ENCODE measurements at places on chromosomes 1 and 21.
A peak's percentile ranks its signal among the peaks of the same experiment; 100 is the strongest.

DNA sequence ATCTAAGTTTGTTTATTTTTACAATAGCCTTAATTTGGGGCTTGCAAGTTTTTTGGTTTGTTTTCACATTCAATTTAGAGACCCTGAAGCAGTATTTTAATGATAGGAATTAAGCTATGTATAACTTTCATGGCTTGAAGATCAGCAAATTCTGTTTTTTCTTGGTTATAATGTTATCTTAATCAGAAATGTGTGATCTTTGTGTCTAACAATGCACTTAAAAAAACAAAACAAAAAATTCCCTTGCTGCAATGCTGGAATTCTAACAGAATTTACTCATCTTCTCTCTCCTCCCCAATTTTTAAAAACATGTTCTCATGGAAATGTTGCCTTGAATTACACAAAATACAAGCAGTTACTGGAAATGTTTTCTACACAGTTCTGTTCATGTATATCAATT lies 113.1 kb downstream of the OLFML2B start:
- DNase-seq, result no peak

- DNase-seq, result no peak
These were observed 3.3 kb downstream of the C1QTNF12 start for GRCh38 chr1:1243266-1243660.

DNA sequence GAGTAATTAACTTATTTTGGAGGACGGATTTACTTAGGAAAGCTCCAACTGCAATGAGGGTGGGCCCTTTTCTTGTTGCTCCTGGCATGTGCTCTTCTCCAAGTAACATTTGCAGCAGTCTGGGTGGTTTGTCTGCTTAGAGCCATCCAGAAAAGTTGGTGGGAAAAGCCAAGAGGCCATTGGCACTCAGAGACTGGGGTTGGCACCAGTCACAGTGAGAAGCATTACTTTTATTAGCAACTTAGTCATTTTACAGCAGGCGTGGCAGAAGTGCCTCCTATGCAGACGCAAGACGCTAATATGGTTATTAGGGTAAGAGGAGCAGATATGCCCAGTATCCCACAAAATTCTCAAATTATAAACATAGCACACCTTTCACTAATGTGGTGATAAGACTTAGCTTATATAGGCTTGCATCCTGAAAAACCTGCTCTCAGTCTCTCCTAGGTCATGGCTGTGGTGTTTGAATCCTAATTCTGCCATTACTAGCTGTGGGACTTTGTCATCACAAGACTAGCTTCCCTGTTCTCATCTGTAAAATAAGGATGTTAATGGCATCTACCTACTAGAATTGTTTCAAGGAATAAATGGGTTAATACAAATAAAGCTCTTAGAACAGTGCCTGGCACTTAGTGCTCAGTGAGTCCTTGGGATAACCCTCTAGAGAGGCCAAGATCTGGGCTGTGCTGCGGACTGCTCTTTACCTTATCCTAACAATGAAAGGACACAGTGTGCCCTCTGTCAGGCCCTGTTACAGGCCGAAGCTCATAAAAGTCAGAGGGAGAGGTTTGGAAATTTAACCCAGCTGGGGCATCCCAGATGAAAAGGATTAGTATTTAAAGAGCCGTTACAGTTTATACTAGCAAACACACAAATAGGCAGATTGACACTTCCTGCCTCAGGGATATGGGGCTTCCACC lies 154.6 kb downstream of the ROR1 start:
- no peak for DNase-seq

DNA sequence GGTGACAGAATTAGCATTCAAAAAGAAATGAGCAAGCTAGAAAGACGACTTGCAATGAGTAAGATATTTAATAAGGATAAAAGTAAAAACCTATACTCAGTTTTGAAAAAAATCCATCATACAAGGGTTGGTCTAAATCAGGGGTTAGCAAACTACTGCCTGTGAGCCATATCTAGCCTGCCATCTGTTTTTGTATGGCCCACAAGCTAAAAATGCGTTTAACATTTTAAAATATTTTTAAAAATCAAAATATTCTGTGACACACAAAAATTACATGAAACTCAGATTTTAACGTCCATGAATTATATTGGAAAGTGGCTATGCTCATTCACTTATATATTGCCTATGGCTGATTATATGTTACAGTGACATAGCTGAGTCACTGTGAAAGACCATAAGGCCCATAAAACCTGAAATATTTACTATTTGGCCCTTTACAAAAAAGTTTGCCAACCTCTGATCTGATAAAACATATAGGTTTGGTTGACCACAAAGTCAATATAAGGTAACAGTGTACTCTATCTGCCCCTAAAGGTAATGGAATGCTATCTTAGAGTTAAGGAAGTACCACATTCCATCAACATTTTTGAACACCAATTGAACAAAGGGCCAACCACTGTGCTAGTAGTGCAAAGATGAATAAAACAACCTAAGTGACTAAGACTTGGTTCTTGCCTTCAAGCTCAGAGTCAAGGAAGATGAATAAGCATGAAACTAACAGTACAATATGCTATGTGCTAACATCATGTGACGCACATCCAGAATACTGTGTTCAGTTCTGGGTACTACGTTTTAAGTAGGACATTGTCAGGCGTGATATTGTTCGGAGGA lies 3.2 kb downstream of the IFT25 start:
- no peak for DNase-seq

- DNase-seq, result no peak
These were observed 34.8 kb downstream of the ZMYND12 start for GRCh38 chr1:42420911-42421585.

DNA sequence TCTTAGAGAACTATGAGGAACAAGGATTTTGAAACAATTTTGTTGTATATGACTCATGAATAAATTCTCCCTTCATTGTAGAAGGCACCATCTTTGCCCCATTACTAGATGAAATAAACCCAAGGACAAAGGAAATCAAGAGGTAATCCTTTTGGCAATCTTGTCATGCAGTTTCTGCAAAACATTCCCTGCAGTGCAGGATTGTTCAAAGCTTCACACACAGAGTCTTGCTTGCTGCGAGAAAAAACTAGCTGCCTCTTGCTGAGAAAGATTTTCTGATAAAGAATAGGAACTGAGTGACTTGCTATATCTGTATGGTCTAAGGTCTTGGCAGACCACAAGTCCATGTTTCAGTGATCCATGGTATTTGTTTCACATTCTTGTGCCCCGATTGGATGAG lies 657.4 kb upstream of the ADGRL4 start:
- DNase-seq, result no peak

DNA sequence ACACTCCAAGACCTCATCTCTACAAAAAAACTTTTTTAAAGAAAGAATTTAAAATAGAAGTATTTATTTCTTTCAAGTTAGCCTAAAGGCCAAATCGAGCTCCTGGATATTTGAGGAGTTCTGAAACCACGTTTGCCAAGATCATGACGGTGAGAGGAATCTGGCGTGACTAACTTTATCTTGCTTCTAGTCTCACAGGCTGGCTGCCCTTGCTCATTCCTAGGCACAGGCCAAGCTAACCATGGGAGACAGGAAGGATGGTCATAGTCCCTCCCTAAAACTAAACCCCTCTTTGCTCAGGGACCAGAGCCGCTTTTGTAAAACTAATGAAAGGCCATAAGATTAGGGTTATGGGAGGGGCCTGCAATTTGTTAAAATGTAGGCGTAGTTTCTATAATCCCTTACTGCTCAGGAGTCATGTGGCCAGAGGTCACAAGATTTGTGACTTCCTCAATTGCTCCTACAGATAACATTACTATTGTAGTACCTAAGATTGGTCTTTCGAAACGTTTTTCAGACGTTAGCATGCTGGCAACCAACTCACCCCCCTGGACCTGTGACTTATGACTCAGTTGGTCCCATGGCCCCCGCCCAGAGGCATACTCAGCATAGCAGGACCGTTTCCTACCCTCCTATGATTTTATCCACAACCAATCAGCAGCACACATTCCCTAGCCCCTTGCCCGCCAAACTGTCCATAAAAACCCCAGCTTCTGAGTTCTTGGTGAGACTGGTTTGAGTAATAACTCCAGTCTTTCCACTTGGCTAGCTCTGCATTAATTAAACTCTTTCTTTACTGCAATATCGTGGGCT lies 425.0 kb downstream of the SMYD3 start:
- no peak for DNase-seq

GRCh38 chr1:178726087-178726517 lies 1.1 kb downstream of the RALGPS2 start:
- DNase-seq, result peak; percentile 75

- DNase-seq, result peak; percentile 100
These were observed 20.0 kb upstream of the BCAR3 start for GRCh38 chr1:93701629-93702028.

DNA sequence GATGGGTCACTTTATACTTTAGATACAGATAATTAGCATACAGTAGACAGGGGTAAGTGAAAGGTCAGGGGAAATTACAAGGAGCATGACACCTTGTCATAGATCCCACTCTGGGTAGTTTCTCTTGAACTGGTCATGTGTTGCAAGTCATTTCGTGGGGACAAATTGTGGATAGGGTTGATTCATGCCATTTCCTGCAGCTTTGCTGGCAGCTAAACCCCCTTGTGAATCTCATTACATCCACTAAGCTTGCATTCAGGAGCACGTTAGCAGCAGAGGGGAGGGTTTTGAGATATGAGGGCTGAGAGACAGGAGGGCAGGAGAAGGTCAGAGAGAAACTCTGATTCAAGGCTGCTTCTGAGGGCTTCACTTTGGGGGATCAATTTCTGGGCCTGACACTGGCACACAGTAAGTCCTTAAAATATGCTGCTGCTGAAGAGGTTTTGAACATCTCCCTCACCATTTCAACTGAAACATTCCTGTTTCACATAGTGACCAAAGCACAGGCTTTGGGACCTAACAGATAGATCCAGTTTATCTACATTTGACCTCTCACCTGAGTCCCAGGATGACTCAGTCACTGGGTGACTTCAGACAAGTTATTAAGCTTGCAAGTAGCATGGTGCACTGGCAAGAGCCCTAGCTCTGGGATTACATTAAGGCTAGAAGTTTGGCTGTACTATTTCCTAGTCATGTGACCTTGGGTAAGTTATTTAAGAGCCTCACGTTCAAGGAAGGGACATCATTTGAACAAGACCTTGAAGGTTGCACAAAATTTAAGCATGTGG lies 206.0 kb upstream of the USP24 start:
- DNase-seq, result no peak

GRCh38 chr21:41559658-41560631 lies 52.0 kb upstream of the TMPRSS2 start:
- DNase-seq, result no peak

DNA sequence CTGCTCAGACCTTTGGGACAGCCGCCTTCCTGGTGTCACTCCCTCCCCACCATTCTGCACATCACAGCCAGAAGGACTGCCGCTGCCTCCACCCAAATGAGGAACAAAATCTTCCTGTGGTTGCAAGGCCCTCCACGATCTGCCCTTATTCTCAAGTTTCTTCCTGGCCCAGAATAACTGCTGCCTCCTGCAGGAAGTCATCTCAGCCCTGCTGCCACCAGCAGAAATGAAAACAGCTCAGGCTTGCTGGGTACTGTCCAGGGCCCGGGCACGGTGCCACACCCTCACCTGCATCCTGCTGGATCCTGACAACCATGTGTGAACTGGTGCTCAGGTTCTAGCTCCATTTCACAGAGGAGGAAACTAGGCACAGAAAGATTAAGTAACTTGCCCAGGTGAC lies 2.8 kb downstream of the CLDN19 start:
- DNase-seq, result no peak

GRCh38 chr1:20191266-20191825 lies 5.0 kb upstream of the PLA2G2C start:
- DNase-seq, result no peak

DNA sequence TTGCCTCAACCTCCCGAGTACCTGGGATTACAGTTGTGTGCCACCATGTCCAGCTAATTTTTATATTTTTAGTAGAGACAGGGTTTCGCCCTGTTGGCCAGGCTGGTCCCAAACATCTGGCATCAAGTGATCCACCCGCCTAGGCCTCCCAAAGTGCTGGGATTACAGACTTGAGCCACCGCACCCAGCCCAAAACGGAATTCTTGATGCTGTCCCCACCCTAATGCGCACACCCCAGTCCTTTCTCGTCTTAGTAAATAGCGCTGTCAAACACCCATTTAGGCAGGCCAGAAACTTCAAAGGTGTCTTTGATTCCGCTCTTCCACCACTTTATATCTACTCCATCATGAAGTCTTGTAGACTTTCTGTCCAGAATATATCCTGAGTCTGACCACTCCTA lies 35.1 kb downstream of the ITSN1 start:
- DNase-seq, result no peak

- peak; percentile 58 for DNase-seq
These were observed 75.5 kb downstream of the NAV1 start for GRCh38 chr1:201614262-201615015.

GRCh38 chr1:89894210-89895201 lies 73.7 kb downstream of the LRRC8D start:
- peak; percentile 29 for DNase-seq

DNA sequence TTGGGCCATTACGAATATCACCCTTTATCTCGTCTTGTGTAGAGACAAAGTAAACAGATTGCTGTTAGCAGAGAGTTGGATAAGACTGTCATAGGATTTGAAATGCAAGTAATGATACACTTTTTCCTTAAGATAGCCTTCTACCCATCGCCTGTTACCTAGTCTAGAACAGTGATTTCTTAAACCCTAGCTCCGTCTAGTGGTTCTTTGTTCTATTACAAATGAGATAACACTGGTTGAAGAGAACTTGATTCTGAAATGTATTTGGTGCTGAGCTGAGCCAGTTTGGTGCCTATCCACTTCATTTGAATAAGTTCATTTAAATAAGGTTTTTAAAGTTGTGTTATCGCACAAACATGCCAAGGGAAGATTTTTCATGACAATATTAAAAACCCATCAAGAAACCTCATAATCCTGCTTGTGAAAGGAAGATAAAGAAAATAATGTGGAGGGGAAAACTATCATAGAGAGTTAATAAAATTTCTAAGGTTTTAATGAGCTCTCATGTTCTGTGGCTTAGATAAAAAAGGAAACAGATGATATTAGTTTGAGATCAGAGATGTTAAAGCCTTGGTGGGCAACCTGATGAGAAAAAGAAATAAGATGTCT lies 1.5 kb upstream of the KCNH1 start:
- DNase-seq, result peak; percentile 48

DNA sequence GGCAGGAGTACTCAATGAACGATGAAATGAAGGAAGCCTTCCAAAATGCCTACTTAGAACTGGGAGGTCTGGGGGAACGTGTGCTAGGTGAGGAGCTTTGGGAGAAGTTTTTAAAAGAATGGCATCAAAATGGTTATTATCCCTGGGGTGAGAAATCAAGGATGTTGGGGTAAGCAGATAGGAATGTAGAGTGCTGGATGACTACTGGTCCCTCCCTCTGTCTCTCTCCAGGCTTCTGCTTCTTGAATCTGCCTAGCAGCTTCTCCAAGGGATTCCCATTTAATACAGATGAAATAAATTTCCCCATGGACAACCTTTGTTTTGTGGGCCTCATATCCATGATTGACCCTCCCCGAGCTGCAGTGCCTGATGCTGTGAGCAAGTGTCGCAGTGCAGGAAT lies 19.0 kb upstream of the CASQ1 start:
- DNase-seq, result peak; percentile 24

GRCh38 chr1:72140222-72140621 lies 142.1 kb downstream of the NEGR1 start:
- no peak for DNase-seq

DNA sequence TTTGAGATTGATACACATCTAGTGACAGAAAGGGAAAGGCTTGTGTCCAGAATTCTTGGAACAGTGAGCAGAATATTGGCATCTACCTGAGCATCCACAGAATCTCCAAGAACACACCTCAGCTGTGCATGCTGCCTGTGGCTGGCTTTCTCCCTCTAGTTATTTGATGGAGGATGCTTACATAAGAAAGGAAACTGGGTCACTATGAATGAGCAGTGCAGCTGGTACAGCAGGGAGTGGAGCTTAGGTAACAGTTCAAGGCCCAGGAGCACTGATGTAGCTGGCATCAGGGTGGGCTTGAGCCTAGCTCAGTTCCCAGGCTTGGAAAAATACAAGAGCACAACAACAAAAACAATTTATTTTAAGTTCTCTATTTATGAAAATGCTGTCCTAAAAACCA lies 26.3 kb downstream of the RGS8 start:
- DNase-seq, result no peak

All from RWPE1 (cell line).